H1 (cell line): ENCODE measurements at places on chromosomes 1 and 21. TPM values are rescaled to one million over a fixed set of nuclear protein-coding genes. Genes with fewer than 3 reads are reported as not detected.

Gene IVL
- polyA plus RNA-seq, result not detected in 2 replicates

Gene F13B
- not detected in 2 replicates for polyA plus RNA-seq

Gene CRYZL1
- polyA plus RNA-seq, result 8.3 and 15.8 TPM in 2 replicates

Gene FAM72D
- 2.9 and 4.9 TPM in 2 replicates for polyA plus RNA-seq

Gene C4BPB
- not detected in 2 replicates for polyA plus RNA-seq

Gene DDR2
- polyA plus RNA-seq, result 0.77 and 1.00 TPM in 2 replicates

GRCh38 chr1:69595486-69595885 is 27.8 kb downstream of the LRRC7 start:
- no peak for DNase-seq

DNA sequence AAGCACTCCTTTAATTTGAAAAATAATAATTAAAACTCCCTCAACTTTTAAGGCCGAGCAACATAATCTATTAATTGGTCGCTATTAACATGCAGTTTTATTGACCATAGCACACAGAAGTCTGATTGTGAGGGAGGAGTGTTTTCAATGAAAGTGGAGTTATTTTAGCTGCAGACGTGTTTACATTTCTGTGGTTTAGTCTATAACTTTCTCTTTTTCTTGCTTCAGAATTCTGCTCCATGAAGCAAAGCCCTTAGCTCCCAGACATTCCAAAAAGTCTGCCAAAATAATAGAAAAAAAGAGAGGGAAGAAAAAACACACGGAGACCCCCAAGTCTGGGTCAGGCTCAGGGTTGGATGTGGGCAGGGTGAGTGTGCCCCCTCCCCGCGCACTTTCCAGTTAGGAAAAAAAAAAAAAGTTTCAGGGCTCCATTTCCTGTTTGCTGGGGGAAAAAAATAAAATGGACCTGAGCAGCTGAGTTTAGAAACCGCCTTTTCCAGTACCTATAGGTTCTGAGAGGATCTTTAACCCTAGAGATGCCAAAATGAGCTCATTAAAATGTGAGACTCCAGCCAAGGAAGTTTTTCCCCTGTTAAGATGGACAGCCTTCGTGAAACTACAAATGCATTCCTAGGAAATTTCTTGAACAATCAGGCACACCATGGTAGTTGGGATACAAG is 143.7 kb upstream of the ETS2 start:
- no peak for DNase-seq

DNA sequence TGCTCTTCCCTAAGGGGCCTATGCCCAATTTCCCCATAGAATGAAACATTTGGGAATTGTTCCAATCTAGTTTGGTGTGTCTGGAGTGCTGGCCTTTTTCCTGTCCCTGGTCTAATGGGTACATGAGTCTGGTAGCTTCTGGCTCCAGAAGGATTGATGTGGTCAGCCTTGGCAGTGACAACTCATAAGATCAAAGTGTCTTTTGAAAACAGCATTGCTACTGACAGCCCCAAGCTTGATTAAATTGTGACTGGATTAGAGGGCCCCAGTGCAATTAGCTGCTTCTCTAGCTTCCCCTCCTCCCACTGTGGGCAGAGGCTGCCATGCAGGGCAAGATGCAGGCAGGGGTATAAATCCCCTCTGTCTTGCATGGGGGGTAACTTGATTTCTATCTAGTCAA is 130.9 kb downstream of the UCK2 start:
- DNase-seq, result no peak

DNA sequence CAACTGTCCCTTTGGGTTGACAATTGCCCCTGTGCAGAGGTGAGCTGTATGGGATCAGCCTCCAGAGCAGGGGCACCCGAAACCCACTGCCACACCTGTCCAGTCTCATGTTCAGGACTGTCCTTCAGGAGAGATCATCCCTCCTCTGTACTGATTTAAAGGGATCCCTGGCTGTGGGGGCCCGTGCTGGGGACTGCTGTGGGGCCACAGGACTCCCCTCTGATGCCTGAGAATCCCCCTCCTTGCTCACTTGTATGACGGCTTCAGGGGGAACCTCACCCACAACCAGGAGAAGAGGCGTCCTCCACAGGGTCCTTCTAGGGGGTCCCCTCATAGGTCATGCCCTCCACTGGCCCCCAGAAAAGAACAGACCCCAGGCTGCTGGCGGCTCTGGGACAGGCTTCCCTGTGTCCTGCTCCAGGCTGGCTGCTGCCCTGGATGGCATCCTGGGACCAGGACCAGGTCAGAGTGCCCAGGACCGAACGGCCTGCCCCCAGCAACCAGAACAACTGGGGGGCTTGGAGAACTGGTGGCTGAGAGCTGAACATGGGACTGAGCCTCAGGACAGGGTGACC is 77.5 kb upstream of the ACTRT2 start:
- no peak for DNase-seq

DNA sequence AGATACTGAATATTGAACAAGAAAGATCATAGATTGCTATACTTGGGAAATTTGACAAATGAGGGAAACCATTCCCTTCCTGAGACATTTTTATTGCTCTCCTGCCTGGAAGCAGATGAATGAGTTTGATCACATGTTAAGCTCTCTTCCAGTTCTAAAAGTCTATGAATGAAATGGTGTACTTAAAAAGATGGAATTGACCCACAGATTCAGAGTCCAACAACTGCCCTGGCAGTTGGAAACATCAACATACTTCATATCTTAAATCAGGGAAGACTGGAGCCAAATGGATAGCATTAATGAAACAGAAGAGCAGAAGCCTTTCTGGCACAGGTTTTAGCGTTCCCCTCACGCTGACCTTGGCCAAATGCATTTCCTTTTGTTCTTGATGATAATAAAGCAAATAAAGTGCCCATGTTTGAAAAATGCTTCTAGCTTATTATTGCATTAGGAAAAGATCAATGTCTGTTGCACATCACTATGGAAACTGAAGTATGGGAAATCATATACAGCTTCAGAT is 142.6 kb downstream of the ESRRG start:
- DNase-seq, result no peak

GRCh38 chr1:248696774-248697173 is 5.8 kb downstream of the OR14I1 start:
- no peak for DNase-seq

GRCh38 chr1:67556297-67556900 is 126.2 kb upstream of the SERBP1 start:
- no peak for DNase-seq

- DNase-seq, result no peak
Observed at GRCh38 chr1:36359911-36360550, 25.7 kb downstream of the STK40 start.

- DNase-seq, result no peak
Observed at GRCh38 chr1:198741744-198742143, 102.9 kb downstream of the PTPRC start.

GRCh38 chr1:45334308-45335245 is 5.4 kb upstream of the TOE1 start:
- DNase-seq, result no peak

- DNase-seq, result no peak
Observed at GRCh38 chr1:235023711-235024439, 104.8 kb downstream of the TOMM20 start.

DNA sequence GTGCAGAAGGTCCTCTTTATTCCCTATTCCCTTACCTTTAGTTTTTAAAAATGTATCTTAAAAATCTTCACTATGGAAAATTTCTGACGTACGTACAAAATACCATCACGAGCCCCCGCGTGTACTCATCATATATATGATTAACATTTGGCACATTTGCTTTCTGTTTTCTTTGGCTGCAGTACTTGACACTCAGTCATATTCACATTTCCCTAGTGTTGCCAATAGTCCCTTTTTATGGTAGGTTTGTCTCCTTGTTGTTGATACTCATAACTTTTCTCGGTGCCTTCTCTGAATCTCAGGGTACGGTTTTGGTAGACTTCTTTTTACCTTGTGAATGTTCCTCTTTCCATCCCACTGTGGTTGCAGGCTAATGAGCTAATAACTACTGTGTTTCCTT is 23.3 kb downstream of the KDM4A start:
- no peak for DNase-seq

- no peak for DNase-seq
Observed at GRCh38 chr1:174988539-174988938, 11.2 kb upstream of the CACYBP start.

DNA sequence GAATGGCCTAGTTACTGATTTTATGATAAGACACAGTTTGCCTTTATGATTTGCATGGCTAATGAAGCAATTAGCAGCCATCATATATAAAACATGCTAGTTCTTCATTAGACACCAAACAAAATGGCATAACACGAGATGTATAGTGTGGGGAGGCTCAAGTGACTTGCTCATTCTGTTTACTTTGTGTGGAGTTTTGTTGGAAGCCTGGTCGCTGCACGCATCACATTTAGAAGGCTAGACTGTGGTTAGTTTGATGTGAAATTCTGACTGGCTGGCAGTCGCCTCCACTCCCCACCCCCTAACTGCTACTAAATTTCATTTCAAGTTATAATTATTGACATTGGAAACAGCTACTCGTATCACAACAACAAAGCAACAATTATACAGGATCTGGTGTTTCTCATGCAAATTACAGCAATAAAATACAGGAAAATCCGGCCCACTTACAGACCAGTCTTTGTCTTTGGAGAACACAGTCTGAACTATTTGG is 356.1 kb downstream of the LMO4 start:
- no peak for DNase-seq

DNA sequence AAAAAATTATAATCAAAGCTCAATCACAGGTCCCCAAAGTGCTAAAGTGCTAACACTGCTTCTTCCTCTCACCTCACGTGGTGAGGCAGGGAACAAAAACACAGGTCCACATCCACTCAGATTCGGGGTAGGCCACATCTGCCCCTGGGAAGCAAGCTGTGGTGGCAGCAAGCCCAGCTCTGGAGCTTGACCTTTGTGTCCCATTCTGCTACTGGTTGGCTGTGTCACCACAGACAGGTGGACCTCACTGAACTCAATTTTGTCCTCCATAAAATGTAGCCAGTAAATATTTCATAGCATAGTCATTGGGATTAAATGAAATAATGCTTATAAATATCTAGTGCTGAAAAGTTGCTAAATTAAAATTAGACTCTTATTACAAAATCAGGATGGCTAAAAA is 8.5 kb downstream of the AZIN2 start:
- no peak for DNase-seq

DNA sequence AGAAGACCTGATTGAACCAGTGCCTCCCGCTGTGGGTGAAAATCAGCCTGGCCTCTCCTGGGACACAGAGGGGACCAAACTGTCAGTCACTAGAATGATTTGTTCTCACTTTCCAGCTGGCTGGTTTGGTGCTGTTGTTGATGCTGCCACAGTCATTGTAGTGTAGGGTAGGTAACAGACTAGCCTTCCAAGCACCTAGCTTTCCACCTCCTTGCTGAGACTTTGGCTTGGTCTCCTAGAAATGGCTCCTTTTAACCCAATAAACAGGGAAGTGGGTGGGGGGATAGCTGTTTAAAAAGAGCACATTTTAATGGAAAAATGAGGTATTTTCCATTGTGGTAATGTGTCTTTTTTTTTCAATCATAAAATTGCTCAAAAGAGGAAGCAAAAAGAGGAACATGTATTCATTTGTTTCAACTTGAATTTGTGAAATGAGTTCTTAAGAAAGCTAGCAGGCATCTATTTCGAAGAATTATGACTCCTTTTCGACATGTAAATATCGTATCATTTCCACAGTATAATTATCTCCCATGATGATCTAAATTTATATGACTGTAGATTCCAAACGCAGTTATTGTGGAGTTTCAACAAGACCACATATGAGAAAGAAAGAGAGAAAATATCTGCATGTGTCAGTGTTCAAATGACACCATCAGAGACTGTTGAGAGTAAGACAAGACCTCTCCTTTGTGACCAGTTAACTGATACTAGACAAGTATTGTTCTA is 190.1 kb downstream of the HLX start:
- DNase-seq, result no peak

- DNase-seq, result no peak
Observed at GRCh38 chr1:54792686-54793282, 8.3 kb downstream of the TTC22 start.

- DNase-seq, result no peak
Observed at GRCh38 chr1:174217248-174217647, 57.9 kb downstream of the RABGAP1L start.

DNA sequence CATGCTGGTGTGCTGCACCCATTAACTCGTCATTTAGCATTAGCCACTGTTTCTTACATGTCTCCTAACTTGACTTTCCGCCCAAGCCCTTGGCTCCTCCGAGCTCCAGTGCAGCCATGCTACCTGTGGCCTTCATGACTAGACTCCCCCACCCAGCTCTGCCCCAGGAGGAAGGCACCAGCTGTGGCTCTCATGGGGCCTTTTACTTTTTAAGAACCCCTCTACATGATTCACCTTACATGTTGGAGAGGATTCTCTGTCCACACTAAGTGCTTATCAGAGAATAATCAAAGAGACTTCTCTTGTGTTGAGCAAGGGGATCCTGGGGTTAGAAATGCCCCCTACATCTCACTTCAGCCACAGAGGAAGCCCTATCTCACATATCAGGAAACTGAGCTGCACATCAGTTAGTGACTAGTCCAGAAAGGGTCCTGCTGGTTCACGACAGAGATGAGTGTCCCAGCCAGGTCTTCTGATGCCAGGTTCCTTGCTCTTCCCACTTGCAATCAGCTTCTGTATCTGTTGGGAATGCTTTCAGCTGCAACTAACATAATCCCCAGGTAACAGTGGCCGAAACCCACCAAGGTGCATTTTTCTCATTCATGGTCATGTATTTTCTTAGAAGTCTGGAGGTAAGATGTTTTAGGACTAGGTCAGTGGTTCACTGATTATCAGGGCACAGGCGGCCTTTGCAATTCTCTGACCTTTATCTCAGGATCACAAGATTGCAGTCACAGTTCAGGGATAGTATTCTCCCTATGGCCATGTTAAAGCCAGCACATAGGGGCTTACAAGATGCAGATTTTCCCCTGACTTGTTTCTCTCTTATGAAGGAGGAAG is 45.9 kb downstream of the KLHDC7A start:
- no peak for DNase-seq

DNA sequence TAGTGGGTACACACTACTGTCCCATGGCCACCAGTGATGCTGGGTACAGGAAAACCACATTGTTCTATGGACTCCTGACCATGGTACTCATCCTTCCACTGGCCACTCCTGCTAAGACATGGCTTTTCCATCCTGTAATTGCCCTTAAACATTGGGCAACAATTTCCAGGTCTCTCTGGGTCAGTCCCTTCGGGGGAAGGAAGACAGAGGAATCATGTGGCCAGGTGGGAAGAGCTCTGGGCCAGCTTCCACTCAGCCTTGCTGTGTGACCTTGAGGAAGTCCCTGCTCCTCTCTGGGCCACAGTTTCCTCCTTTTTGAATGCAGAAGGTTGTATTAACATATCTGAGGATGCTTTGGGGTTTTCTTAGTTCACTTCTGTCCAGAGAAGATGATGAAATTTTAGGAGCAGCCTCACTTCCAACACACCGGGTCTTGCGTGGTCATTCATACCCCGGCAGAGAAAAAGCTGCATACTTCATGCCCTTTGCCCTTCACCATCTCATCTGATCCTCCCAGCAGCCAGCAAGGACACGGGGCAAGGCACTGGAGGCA is 50.8 kb downstream of the SRRM1 start:
- no peak for DNase-seq

DNA sequence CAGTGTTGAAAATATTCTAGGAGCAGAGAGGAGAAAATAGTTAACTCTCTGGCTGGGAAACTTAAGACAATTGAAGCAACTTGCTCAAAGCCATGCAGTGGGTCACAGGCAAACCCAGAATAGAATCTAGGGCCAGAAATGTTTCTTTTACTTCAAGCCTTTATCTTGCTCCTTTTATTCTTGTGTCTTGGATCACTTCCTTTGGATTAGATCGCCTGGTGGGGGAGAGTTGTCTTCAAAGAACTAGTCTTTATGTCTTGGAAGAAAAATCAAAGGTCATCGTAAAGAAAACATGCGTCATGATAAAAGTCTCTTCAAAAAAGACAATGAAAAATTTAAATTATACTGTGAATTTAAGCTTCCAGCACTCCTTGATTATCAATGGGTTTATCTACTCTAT is 493.6 kb upstream of the USP24 start:
- DNase-seq, result no peak

- no peak for DNase-seq
Observed at GRCh38 chr1:64268653-64269557, 65.5 kb downstream of the UBE2U start.
